ENCODE measurements at places on chromosomes 7 and 10.

- no peak for DNase-seq
Measured at GRCh38 chr10:121942749-121943416, 15.1 kb upstream of the ATE1 start.

DNA sequence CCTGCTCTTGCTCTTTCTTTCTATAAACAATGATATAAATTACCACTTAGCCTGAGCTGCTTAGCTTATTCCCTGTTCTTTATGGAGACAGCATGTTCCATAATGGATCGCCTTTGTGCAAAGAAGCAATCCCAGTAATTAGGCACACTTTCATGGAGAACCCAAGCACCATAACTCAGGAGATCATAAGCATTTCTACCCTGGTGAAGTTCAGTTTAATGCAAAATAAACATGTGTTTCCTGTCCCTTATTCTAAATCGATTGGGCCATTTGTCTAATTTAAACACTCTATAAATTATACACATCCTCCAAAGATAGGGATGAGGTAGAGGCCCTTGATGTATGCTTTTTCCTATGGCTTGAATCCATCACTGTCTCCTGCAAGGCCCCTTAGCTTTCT, 75.8 kb upstream of the TMEM72 start:
- no peak for DNase-seq

DNA sequence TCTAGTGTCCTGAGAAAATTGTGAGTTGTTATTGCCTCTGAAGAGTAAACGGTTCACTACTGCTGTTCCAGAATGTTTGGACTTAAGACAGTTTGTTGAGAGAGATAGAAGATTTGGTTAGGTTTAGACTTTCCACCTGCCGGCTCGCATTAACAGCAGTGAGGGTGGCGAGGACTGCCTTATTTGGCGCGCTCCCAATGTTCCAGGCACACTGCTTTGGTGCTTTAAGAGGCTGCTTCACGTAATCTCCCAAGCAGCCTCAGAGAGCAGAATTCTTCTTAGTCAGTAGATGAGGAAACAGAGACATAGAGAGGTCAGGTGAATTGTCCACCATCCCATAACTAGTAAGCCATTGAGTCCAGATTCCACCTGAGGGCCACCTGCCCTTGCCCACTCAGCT, 41.1 kb downstream of the GLRX3 start:
- DNase-seq, result no peak

GRCh38 chr10:60283397-60283796, 106.3 kb downstream of the ANK3 start:
- no peak for DNase-seq

DNA sequence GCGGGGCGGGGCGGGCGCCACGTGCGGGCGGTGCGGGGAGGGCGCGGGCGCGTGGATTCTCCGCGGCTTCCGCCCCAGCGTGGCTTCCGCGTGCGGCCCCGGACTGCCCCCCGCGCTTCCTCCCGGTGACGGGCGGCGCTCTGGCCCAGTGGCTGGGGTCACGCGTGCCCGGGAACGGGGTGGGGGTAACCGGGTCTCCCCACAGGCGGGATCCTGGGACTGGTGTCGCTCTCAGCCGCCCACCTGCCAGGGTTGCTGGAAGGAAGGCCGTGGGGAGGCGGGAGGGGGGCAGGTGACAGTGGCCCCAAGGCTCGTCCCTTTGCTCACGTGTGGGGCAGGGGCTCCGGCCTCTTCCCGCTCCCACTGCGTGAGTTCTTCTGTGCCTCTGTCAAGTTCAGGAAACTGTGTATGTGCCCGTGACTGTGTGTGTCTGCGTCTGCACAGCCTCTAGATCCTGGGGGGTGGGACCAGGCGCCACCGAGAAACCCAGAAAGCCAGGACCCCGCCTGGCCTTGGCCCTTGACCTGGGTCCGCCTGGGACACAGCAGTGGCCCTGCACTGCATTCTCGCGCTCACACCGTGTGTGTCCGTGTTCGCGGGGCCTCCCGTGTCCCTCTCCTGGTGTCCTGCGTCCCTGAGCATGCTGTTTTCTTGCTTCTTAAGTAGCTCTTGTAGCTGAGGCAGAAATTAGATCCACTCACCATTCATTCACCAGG, 919 bp downstream of the MAFK start:
- DNase-seq, result peak; percentile 54

DNA sequence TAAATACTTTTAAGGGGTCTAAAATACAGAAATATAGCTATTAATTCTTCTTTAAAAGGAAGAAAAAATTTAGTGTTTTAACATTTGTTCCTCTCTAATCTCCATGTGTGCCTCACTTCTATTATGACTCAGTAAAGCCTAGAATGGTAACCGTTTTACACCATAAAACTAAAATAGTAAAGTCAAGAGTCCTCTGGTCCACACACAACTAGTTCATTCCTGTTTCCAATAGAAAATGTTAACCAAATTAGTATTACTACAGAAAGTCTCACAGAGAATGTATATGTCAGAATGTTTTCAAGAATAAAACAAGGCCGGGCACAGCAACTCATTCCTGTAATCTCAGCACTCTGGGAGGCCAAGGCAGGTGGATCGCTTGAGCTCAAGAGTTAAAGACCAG, 55.8 kb downstream of the CNOT4 start:
- no peak for DNase-seq

DNA sequence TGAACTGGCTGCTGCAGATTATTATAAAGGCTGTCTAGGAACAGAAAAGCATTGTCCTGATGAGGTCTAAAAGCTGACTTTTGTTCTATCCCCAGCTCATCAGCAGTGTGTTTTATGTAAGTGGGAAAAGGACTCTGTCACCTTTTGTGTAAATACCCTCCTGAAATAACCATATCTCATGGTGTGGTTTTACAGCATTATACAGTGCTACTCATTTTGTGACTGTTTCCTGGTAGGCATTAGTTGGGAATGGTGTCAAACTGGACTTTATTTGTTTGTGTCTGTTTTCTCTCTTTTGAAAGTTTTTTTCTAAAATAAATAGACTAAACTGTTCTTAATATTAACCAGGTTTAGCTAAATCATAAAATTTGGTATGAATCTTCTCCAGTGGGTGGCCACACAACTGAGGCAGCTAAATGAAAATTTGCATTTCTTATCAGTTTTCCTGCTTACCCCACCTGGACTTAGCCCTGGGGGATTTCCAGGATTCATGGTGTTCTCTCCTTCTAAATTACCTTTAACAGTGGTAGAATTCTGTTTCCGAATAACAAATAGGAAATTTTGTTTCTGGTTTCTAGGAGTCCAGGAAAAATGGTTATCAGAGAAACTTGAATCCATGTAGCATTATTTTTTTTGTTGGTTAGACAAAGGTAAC, 140.9 kb downstream of the LHFPL3 start:
- no peak for DNase-seq

DNA sequence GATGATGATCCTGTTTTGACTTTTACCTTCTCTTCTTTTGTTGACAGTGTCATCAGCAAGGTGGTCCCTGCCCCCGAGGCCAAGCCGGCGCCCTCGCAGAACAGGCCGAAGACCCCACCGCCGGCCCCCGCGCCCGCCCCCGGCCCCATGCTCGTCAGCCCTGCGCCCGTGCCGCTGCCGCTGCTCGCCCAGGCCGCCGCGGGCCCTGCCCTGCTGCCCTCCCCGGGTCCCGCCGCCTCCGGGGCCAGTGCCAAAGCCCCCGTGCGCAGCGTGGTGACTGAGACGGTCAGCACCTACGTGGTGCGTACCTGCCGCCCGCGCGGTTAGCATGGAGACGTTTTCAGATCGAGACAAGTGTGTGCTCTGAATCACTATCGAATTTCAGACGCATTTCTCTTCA, 45.5 kb upstream of the GATA3 start:
- DNase-seq, result no peak

DNA sequence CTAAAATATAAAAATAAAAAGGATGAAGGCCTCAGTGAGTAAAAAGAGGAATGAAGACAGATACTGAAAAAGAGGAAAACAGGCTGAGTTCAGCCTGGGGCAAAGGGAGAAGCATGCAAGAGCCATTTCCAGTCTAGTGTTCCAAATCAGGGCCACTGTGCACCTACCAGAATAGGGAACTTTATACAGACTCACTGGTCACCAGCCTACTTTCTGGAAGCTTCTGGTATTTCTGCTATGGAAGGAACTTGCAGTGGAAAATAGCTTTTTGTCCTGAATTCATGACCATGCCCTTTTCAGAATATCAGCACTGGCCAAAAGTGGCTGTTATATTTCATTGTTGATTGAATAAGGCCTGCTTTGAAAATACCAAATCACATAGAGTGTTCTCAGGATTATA, 28.8 kb downstream of the ABRAXAS2 start:
- no peak for DNase-seq

- DNase-seq, result no peak
Measured at GRCh38 chr10:28676326-28676967, 874 bp upstream of the BAMBI start.

- DNase-seq, result no peak
Measured at GRCh38 chr7:37964196-37964595, 43.8 kb downstream of the EPDR1 start.

GRCh38 chr10:74677951-74678350, 148.4 kb upstream of the KAT6B start:
- DNase-seq, result no peak

GRCh38 chr7:9189703-9190102, 756.3 kb downstream of the NXPH1 start:
- DNase-seq, result no peak

GRCh38 chr10:31314256-31315150, 4.5 kb upstream of the ZEB1 start:
- no peak for DNase-seq

GRCh38 chr10:1509011-1509530, 228.3 kb downstream of the ADARB2 start:
- DNase-seq, result no peak

- DNase-seq, result peak; percentile 75
Measured at GRCh38 chr7:158975526-158976467, 119.4 kb downstream of the DYNC2I1 start.

DNA sequence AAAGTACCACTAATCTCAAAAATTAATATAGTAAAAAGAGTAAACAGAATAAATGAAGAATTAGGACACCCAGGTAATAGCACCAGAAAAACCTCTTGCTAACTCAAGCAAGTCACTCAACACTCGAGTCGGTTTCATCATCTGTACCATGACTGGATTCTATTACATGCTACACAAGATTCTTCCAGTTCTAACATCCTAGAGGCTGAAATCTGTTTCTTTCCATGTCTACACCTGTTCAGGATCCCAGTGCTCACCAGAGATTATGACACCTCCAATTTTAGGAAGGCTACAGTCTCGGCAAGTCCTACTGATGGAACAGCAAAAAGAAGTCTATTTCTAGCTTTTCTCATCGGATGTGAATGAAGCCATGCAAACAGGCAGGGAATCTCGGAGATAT, 95.3 kb upstream of the ANK3 start:
- no peak for DNase-seq

GRCh38 chr7:107234436-107234835, 65.6 kb downstream of the HBP1 start:
- DNase-seq, result no peak

DNA sequence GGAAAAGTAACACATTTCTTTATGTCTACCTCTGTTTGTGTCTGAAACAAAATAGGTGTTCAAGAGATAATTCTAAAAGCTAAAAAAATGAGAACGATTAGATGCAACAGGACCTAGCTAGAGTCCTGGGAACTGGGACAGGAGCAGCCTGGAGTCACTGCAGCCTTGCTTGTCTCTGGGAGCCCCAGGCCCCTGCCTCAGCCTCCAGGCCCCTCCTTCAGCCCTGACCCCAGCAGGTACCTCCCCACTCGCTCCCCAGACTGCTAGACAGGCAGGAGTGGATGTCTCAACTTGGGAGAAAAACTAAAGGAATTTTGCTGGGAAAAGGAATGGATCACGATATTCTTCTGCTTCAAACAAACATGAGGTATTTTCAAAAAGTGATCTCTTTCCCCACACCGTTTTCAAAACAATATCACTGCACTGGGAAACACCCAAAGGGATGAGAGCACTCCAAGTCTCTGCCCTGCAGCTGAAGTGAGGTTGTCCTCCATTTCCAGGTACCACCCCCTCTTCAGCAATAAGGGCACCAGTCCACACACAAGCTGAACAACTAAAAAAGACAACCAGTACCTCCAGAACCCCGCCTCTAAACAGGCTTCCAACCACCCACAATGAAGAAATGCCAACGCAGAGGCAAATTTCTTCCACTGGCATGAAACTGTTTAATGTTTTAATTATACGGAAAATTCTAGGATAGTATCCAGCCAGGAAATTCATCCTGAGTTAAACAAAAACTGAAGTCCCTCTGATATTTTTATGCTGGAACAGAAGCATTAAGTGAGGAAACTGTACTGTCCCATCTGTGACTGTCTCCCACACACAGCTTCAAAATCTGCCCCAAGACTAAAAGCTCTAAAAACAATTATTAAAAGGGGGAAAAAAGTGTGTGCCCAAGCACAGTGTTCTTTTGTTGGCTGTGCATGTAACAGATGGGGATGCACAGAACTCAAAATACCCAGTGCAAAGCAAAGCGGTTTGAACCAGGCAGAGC, 47.2 kb downstream of the XPNPEP1 start:
- no peak for DNase-seq

DNA sequence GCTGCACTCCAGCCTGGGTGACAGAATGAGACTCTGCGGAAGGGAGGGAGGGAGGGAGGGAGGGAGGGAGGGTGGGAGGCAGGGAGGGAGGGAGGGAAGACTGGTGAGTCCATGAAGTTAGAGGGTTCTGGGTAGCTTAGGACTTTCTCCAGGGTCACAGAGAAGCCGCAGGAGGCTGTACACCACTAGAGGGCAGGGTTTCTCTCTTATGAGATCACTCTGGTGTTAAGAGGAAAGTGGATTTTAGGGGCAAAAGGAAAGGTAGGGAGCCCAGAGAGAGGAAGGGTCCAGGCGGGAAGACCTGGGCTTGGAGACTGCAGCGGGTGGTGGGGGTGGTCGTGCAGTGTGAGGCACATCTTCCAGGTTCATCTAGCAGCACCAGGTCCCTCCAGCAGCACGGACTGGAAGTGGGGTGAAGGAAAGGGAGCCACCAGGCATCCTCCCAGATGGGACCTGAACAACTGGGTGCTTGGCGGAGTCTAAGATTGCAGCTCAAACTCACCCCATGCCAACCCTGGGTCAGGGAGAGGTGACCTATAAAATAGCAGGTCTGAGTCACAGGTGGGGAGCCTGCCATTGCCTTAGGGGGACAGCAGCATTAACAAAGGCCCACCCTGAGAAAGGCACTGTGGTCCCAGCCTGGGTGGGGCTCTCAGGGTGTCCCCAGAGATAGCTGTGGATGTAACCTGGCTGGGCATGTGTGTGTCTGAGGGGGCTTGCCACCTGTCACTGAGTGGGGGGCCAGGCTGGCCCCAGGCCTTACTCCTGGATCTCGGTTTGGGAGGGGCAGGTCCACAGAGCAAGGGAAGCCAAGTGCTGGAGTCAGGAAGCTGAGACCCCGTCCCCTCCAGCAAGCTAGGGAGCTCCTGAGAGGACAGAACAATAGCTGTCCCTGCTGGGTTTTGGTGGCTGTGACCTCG, 48.5 kb upstream of the SLC29A3 start:
- DNase-seq, result peak; percentile 62

GRCh38 chr7:82592416-82592815, 148.8 kb upstream of the CACNA2D1 start:
- no peak for DNase-seq

All from SW480 (cell line).